T-cell (primary cell): ENCODE measurements at places on chromosomes 13 and 19.

GRCh38 chr13:41710771-41711170 lies 250.1 kb downstream of the VWA8 start:
- no peak for DNase-seq
- H3K4me3 ChIP-seq = no peak overlapping the region
- H3K4me1 ChIP-seq = no peaks in the 10 kb centered on the region
- H3K27me3 ChIP-seq = no peaks in the 10 kb centered on the region
- no peaks in the 10 kb centered on the region for H3K36me3 ChIP-seq

GRCh38 chr19:37989855-37990254 lies 82.8 kb downstream of the SIPA1L3 start:
- no peaks in the 10 kb centered on the region for H3K27me3 ChIP-seq
- H3K4me3 ChIP-seq = no peak overlapping the region
- H3K36me3 ChIP-seq = peaks cover 2% of the 10 kb centered on the region
- no peak for DNase-seq
- H3K4me1 ChIP-seq = peaks cover 14% of the 10 kb centered on the region
- no peak overlapping the region for H3K27ac ChIP-seq

DNA sequence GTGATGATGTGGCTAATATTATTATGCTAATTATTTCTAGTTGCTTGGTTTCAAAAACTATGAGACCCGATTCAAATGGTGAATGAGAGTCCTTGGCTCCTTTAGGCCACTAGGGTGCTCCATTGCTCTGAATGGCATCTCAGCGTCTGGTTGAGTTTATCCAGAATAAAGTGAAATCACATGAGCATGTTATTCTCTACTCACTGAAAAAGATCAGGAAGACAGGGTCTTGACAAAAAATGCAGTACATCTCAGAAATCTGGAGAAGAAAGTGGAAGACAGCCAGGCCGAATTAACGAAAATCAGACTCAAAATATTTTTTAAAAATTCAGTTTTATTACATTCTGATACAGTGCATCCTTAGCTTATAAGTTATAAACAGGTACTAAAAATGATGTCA lies 516.2 kb downstream of the MYO16 start:
- no peak overlapping the region for H3K27ac ChIP-seq
- H3K4me3 ChIP-seq = no peak overlapping the region
- no peaks in the 10 kb centered on the region for H3K4me1 ChIP-seq
- no peaks in the 10 kb centered on the region for H3K36me3 ChIP-seq

GRCh38 chr13:103273825-103274224 lies 207.6 kb upstream of the SLC10A2 start:
- no peaks in the 10 kb centered on the region for H3K4me1 ChIP-seq
- H3K27ac ChIP-seq = no peak overlapping the region
- H3K27me3 ChIP-seq = no peaks in the 10 kb centered on the region
- no peaks in the 10 kb centered on the region for H3K36me3 ChIP-seq

DNA sequence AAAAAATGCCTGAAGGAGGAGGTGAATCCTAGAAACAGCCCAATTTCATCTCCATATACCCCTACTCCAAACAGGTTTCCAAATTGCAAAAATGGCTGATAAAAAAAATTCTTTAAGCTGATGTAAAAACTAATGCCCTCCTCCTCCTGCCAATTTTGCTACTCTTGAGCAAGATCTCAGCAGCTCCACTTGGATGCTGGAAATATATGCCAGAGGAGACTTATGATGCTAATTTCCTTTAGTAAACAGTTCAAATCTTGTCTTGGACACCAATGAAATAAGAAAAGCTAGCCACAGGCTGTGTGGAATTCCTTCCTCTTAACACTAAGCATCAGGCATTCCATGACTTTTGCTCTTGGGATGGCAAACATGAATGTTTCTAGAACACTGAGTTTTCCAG lies 67.5 kb downstream of the INSR start:
- DNase-seq = no peak
- H3K27ac ChIP-seq = no peak overlapping the region
- H3K27me3 ChIP-seq = no peaks in the 10 kb centered on the region
- peaks cover 5% of the 10 kb centered on the region for H3K4me1 ChIP-seq
- no peaks in the 10 kb centered on the region for H3K36me3 ChIP-seq
